Mesenteric fat pad (tissue), 1 donor: ENCODE measurements at places on chromosomes 1 and 21. TPM values are rescaled to one million over a fixed set of nuclear protein-coding genes. Genes with fewer than 3 reads are reported as not detected.

The ZNF362 gene
- 29.6 TPM for total RNA-seq

The HSD3B1 gene
- total RNA-seq = not detected

The RSBN1 gene
- total RNA-seq = 14.5 TPM

The ZBTB8A gene
- 6.8 TPM for total RNA-seq

The SYNJ1 gene
- 16.7 TPM for total RNA-seq

DNA sequence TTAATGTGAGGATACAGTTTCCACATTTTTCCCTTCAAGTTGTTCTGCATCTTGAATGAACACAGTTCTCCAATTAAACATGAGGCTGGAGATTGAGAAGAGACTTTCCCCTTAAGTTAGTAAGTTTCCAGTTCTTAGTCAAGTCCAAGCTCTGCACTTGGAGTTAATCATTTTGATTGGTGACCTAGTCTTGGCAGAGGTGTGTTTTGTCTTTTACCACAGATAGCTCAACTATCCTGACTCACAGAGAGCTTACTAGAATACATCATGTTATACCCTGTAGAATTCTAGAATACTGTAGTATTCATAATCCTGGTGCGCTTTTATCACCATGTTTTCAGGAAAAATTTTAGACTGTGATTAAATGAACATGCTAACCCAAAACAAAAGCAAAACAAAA, 129.2 kb downstream of the CYYR1 start:
- no peak for DNase-seq

DNA sequence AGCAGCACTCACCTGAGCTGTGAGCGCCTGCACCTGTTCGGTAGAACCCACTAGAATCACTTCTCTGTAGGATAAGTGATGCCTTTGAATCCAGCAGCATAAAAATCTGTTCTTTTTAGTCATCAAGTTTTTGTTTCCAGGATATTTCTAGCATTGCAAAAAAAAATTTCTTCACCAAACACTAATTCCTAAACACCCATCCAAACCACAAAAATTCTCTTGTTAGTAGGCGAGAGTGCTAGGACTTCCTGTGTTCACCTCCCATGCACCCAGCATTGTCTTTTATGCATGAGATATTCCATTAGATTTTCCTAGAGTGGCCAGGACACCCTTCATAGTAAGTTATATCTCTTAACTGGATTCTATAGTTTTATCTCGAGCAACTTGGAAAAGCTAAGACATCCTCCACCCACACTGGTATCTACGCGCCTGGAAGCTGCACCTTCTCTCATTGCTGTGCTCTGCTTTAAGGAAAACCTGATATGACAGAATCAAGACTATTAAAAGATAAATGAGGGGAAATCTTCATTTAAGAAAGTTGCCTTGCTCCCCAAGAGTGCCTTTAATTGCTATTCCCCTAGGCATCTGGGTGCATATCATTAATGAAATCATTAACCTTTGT, 12.3 kb downstream of the SERTAD4 start:
- DNase-seq = no peak

DNA sequence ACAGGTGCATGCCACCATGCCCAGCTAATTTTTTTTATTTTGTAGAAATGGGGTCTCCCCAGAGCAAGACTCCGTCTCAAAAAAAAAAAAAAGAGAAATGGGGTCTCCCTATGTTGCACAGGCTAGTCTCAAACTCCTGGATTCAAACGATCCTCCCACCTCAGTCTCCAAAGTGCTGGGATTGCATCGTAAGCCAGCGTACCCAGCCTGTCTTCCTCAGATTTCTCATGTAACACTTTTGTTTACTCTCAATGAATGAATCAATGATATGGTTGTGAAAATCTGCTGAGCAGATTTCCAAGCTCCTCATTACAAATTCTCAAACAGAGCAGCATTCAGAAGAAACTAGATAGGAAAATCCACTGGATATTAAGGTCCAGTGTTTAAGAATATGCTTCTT, 6.6 kb downstream of the CMPK1 start:
- DNase-seq = peak; percentile 20

DNA sequence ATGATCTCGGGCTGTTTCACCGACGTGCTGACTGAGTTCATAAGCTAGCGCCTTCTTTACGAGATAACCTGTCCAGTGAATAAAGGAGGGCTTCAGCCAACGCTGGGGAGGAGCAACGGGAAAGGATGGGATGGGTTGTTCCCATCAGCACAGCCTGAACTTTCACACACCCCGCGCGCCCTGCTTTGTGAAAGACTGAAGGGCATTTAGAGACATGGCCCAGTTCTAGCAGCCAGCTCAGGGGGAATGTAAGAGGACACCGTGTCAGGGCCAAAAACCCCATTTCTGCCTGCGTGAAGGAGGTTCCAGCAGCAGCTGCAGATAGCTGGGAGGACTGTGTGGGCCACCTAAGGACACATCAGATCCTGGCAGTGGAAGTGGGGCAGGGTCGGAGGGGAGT, 255.1 kb upstream of the RAB4A start:
- no peak for DNase-seq

- no peak for DNase-seq
Observed at GRCh38 chr1:208788013-208788540, 543.9 kb upstream of the PLXNA2 start.

DNA sequence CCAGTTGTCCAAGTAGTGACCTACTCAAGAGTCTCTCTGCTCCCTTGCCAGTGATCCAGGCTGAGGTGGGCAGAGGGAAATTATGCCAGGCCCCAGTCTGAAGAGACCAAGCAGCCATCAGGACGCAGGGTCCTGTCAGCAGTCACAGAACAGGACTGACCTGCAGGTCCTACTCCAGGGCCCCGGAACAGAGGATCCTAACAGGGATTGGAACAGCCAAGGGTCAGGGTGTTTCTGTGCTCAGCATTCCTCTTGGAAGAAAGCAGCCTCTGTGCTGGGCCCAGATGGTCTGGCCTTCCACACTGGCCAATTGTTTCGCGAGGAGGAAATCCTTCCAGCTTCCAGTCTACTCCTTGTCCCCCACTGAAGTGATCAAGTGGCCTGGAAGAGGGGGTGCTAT, 41.6 kb upstream of the USP1 start:
- no peak for DNase-seq
